Muscle of arm (tissue), 14 donors: ENCODE measurements at places on chromosomes 12 and 14. TPM values are rescaled to one million over a fixed set of nuclear protein-coding genes. Genes with fewer than 3 reads are reported as not detected.

GRCh38 chr14:47662466-47662865 lies 12.9 kb downstream of the MDGA2 start:
- no peak for DNase-seq

GRCh38 chr14:32233260-32233659 lies 30.2 kb upstream of the RNU6-8 start:
- DNase-seq = no peak

DNA sequence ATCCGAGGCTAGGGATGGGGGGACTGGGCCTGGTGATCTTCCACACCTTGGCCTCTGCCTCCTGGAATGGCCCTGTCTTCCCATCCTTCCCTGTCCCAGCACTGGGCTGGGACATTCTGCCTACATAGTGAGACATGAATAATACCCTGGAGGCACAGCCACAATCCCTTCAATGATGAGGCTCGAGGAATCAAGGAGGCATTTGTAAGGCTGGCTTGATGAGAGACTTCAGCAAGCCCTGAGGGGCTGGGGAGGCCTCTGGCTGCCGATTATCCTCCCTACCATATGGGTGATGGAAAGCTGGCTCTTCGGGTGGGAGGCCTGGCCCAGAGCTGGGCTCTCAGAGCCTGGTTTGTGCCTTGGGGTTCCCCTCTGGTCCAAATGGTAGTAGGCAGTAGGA lies 92.5 kb downstream of the CALM1 start:
- no peak for DNase-seq

- DNase-seq = no peak
Observed at GRCh38 chr12:118166946-118167345, 31.0 kb downstream of the PEBP1 start.

- DNase-seq = no peak
Observed at GRCh38 chr14:63470962-63471793, 72.0 kb downstream of the PPP2R5E start.

- no peak for DNase-seq
Observed at GRCh38 chr12:50569876-50570275, 65.1 kb downstream of the DIP2B start.

DNA sequence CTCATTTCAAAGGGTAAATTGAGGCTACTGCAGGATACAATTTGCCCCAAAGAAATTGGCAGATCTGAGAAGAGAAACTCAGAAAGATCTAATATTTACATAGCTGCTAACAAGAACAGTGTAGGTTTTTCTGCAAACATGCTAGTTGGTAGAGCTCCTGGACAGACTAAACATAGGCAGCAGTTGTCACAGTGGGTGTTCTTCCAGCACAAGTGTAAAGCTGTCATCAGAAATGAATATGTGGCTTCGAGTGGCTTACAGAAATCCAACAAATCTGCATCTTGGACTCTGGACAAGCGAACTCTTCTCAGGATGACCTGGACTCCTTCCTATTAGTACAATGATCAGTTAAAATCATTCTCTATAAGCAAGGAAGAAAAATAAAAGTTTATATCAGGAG lies 5.9 kb downstream of the CBX5 start:
- DNase-seq = no peak

GRCh38 chr12:10016881-10017280 lies 6.5 kb downstream of the CLEC12B start:
- no peak for DNase-seq

DNA sequence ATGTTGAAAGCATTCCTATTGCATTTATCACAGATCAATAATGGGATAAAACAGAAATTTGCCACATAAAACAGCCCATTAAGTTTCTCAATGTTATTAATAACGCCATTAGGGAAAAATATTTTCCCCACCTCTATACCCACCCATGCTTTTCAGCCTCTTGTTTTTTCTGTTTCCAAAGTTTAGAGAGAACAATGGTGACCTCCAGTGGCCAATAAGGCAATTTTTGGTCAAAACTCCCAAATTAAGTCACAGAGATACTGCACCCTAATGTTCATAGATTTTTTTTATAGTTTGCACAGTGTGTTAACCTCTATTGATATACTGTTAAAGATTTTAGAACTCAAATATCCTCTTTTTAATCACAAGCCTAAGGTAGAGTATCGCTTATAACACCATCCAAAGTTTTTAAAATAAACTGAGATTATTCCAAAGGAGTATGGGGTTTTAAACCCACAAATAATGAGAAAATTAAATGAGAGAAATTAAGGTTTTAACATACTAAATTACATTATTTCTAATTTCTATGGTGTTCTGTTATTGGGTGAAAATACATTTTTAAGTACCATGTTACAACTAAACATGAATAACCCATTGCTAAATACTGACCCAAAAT lies 184.7 kb upstream of the DCN start:
- DNase-seq = no peak

DNA sequence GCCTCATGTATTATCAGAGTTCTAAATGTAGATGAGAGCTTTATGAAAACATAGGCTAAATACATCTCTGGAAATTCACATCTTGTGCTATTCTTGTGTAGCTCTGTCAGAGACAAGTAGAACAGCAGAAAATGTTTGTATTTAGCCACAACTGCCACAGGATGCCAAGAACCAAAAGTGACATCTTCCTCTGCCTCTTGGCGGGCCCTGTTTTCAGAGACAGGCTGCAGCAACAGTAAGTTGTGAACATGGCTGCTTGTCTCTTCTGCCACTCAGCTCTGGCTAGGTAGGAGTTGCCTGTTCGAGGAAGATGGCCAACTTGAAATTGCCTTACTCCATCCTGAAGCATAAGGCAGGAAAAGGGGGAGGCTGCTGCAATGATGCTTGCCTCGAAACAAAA lies 30.4 kb downstream of the SETD3 start:
- no peak for DNase-seq

GRCh38 chr14:98853063-98853729 lies 418.8 kb downstream of the BCL11B start:
- no peak for DNase-seq

- no peak for DNase-seq
Observed at GRCh38 chr12:24600996-24601395, 347.9 kb downstream of the BCAT1 start.

DNA sequence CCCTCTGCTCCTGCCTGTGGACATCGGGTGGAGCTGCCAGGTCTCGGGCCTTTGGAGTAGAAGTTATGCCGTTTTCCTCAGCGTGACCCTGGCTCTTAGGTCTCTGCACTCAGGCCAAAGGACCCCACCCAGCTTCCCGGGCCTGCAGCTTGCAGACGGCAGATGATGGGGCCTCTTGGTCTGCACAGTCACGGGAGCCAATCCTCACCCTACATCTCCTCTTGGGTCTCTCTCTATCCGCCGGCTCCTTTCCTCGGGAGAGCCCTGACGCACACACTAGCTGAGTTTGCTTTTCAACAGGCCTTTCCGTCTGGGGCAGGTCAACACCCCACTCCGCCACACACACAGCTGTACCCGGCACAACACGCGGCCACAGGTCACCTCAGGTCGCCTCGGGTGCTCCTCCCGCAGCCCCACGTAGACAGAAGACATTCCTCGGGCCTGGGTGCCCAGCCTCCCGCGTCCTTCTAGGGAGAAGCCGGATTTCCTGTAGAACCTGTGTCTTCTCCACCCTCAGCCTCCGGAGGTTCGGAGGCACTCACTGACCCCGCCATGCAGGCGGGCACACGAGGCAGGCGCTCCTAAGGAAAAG lies 9.9 kb downstream of the GALNT9 start:
- no peak for DNase-seq

DNA sequence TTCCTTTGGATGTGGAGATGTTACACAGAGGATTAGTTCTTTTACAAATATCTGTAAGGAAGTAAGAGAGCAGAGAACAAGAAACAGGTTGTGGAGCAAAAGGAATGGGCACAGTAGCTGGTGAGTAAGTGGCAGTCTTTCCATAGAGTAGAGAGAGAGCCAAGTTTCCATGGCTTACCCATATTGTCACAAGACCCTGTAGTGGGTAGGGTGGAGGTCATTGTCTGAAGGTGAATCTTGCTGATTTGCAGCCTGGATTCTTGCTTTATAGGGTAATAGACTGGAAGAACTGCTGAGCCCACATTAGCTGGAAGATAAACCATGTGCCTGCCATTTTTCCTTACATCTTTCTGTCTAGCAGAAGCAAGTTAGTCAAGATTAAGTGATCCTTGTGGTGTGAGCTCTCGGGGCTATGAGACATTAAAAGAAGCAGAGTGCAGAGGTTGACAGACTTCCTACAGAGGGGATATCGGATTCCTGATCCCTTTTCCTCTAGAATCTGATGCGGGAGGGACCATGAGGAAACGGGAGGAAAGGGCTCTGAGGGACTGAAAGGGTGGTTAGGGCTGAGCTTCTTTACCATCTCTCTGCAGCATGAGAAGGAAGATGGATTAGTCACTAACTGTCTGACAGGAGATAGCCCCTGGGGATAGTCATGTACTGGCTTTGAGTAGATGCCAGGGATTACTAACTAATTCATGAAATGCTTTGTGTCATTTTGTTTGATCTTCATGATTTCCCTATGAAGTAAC lies 44.0 kb upstream of the LRTM2 start:
- DNase-seq = no peak

GRCh38 chr12:23950210-23950774 lies 822 bp upstream of the SOX5 start:
- peak; percentile 31 for DNase-seq

DNA sequence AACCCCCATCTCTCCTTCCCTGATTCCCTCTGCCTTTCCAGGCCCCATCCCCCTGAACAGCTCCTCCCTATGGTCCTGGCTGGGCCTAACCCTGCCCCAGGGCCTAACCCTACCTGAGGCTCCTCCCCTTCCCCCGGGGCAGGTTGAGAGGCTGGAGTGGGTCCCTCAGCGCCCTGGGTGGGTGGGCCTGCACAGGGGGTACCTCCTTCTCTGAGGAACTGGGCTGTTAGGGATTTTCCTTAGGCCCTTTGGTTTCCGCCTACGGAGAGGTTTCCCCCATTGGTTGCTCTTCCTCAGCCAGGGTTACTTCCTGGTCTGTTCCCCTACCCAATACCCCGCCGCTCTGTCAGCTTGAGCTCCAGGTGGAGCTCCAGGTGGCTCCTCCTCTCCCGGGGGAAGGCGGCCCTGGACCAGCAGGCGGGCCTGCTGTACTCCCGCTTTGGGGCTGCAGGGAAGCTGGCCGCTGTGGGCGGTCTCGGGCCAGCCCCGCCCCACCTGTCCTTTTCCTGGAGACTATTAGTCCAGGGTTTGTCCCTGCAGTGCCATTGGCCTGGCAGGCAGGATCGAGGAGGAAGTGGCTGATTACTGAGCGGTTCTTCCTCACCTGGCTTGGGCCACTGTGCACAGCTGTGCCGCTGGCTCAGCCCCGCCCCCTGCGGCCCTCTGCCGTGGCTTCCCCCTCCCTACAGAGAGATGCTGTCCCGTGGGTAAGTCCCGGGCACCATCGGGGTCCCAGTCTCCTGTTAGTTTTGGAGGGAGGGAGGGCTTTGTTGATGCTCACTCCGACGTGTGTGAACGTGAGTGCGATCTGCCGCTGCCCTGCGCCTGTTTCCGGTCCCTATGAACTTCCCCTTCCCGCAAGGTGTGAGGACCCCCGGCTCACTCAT lies 2.5 kb downstream of the C12orf57 start:
- DNase-seq = no peak

DNA sequence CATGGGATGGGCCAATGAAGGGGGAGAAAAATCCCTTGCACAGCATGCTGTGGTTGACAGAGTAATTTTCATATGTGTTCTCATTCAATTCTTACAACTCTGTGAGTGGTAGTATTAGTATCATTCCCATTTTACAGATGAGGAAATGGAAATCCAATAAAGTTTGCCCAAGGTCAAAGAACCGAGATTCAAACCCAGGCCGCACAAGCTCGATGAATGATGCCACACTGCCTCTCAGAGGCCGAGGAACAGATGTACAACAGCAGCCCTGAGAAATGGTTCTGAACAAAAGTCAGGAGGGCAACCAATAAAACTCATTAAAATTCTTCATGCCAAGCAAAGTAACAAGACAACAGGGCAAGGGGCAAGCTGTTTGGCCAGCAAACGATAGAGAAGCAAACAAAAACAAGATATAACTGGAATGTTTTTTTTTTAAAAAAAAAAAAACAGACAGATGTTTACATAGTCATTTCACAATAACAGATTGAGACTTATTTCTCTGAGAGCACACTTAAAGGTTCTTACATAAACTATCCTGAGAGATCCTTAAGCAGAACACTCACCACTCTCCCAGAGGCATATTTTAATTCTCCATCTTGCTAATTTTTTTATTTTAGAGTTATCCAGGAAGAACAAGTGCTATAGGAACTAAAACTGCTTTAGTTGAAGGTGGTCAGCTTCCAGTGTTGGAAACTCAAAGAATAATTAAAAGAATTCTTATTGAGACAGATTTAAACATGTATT lies 85.8 kb downstream of the EXOC5 start:
- no peak for DNase-seq

- DNase-seq = no peak
Observed at GRCh38 chr14:100400115-100400514, 77.0 kb downstream of the SLC25A47 start.

GRCh38 chr14:75630695-75631452 lies 29.8 kb downstream of the ERG28 start:
- DNase-seq = no peak

- DNase-seq = no peak
Observed at GRCh38 chr12:57234571-57235016, 5.1 kb downstream of the SHMT2 start.

DNA sequence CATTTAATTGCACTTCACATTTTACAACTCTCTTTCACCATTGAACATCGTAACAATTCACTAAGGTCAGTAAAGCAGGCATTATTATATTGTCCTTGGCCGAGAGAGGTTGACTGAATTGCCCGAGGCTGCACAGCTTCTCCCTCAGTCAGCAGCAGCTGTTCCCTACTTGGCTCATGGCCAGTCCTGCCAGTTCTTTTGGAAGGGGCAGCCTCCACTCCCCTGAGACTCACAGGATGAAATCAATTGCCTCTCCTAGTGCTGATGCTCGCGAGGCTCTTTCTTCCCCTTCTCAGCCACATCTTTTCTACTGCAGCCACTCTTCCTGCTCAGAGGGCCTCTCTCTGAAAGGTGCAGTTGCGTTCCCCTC lies 79.9 kb upstream of the KCNA1 start:
- DNase-seq = no peak

DNA sequence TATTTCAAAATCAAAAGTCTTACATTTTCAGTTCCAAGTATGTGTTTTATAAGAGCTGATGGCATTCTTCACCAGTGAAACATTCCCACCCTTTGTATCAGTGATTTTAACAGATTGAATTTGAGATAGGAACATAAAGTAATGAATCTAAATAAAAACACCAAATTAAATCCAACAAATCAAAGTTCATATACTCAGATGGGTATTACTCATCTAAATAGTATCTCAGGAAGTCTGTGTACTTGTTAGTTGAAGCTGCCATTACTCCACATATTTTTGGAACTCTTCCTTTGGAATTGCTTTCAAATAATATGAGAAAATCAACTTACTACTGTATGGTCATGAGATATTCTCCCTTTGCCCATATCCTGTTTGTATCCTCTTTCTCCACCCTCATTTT lies 89.1 kb downstream of the MIA2 start:
- DNase-seq = no peak

GRCh38 chr14:65961004-65961403 lies 525.2 kb upstream of the CCDC196 start:
- no peak for DNase-seq

RNASE1 gene
- 178 TPM for polyA plus RNA-seq

CLEC2A gene
- not detected for polyA plus RNA-seq

GALNT6 gene
- 1.1 TPM for polyA plus RNA-seq

ASCL1 gene
- not detected for polyA plus RNA-seq

PRPF39 gene
- polyA plus RNA-seq = 65.1 TPM

CELA1 gene
- polyA plus RNA-seq = not detected
